ENCODE measurements at places on chromosomes 1 and 21.
A peak's percentile ranks its signal among the peaks of the same experiment; 100 is the strongest.

DNA sequence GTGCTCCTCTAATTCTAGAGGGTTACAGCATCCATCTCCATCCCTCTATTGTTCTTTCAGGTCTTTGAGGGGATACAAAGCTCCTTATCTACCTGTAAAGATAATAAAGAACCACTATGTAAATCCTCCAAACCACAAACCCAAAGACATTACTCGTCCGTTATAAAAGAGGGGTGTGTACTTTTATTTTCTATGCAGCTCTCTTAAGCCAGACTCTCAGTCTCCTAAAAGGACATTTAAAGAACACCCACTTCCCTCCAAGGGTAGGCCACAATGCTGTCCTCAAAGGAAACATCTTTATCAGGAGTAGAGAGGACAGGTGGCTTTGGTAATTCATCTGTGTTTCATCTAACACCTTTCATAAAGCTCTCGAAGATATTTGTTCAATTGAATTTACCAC, 67.9 kb upstream of the DYNLT5 start:
- no peak for DNase-seq

DNA sequence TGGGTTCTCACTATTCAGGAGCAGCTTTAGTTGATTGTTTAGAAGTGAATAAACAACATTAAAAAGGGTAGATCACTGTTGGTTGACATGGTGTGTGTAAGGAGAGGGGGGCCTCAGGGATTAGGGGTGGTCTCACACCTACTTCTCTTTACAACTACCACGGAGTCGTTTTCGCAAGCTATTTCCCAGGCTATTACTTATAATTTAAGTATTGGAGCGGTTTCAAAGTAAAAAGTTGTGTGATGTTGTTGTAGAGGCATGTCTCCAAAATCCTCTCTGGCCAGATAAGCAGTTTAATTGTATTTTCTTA, 1.3 kb downstream of the GPSM2 start:
- no peak for DNase-seq

GRCh38 chr1:70847013-70847412, 200.6 kb downstream of the PTGER3 start:
- DNase-seq: no peak

- no peak for DNase-seq
These were observed 356 bp downstream of the TSPAN1 start for GRCh38 chr1:46175243-46175642.

GRCh38 chr1:54595956-54596498, 27.3 kb downstream of the FAM151A start:
- DNase-seq: no peak

DNA sequence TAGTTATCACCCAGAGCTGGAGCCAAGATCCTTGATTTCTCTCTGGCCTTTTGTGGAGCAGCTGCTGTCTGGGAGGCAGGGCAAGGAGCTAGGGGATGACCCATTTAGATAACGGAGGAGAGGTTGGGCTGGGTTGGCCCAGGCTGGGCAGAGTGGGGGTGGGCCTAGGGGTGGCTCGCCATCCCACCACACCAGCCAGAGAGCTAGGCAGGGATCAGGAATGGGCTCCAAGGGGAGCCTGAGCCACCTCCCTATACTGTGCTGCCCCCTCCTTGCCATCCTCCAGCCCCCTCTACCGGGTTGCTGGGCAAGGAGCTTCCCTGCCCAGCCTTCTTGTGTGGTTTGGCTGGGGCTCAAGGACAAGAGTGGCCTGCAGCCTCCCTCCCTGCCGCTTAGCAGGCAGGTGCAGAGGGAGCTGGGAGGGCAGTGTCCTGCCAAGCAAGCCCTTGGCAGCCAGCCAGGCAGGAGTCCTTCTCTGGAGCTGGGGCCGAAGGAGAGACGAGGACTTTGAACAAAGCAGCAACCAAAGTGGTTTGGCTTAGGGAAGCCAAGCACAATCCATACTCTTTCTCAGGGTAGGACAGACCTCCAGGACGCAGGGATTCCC, 4.1 kb downstream of the NUAK2 start:
- peak; percentile 89 for DNase-seq

- DNase-seq: no peak
These were observed 33.4 kb downstream of the RGS7 start for GRCh38 chr1:241323514-241324195.

- DNase-seq: no peak
These were observed 45.1 kb downstream of the FBXO42 start for GRCh38 chr1:16307222-16307621.

DNA sequence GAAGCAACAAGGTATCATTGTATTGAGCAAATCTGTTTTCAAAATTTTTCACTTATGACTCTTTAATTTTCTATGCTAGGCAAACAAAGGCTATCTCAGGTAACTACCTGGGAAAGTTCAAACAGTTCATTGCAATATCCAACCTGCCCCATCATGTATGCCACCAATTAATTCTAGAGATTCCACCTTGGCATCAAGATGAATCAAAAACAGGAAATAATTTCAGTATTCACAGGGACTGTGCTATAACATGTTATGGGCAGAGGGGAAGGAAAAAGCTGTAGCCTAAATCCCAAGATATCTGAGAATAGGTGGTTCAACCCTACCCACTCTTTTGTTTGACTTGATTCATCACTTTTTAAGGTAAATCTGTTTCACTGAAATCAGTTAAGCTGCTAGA, 67.5 kb upstream of the SH3GLB1 start:
- no peak for DNase-seq

GRCh38 chr1:2336499-2336898, 54.9 kb downstream of the MORN1 start:
- DNase-seq: no peak

GRCh38 chr1:218711884-218712674, 366.9 kb downstream of the TGFB2 start:
- no peak for DNase-seq

- no peak for DNase-seq
These were observed 356.1 kb downstream of the LMO4 start for GRCh38 chr1:87684713-87685205.

GRCh38 chr1:17156108-17156507, 36.9 kb upstream of the PADI2 start:
- DNase-seq: no peak

DNA sequence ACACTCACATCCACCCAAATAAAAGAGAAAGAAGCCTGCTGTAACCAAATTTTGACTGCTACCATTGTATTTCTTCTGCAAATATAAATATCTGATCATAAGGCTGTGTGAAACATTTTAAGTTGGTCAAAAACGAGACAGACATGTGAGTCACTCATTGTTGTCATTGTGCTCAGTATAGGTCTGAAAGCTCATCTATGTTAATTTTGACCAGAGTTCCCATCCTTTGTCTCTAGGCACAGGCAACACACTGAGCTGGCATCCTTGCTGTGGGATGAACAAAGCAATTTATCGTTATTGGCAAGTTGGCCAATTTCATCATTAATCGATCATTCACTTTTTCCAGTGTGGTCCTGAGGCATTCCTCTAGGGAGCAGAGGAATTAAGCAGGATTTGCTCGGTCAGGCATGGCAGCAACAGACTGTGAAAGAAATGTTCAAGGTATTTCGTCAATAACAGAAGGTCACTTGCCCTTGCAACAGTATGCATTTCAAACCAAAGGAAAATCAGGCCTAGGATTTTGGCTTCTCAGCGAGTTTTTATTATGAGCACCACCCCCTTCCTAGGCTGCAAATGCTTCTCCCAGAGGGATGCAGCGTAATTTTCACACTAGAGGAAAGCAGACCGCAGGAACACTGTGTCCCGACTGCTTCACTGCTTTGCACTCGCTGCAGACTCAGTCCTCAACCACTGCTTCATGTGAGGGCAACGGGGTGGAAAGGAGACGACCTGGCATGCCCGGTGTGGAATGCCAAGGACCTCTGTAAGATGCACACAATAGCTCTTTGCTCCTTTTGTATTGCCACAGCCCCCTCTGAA, 87.9 kb upstream of the SMYD2 start:
- no peak for DNase-seq

DNA sequence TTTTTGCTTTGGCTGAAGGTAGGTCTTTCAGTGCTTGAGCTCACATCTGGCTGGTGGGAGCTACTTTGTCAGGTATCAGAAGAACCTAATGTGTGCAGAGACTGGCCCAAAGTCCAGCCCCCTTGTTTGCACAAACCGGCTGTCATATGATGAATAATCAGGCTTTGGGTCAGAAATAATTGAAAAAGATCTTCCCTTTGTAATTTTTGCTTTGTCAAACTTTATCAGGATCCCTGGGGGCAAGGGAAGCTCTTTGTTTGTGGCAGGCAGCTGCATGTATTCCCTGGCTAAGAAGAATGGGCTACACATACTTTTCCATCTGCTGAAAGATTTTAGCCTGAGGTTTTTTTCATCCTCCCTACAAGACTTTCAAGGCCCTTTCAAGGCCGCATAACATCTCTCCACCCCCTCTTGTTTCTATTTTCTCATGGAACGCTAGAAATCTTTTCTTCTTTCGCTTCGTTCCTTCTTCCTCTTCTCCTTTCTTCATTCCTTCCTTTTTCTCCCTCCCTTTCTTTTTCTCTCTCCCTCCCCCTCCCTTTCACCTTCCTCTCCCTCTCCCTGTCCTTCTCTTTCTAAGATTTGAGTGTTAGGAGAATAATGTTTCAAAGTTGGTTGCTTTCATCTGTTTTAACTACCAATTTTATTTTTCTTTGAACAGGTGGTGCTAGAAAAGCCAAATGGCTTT, 25.5 kb downstream of the TUFT1 start:
- DNase-seq: no peak

DNA sequence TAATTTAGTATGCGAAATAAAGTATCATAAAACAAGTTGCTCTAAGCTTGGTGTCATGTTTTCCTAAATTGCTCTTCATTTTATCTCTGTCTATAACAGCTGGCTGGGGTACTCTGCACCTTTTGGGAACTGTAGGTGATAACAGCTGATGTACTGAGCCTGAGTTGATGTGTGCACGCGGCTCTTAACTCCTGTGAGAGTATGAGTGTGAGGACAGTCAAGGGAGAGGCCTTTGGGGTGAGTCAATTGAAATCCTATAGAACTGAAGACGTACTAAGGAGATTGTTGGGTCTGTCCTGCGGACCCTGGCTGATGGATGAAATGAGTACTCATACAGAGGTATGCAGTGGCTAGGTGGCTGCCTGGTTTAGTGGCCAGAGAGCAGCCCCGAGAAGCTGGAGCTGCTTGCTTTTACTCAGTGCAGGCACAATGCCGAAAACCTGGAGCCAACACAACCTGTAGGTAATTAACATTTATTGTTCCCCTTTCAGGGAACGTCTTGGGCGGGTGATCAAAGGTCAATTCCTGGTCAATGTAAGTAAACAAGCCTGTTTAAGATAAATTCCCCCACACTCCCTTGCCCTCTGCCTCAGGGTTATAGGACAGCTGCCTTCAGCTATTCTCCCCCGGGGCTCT, 188.5 kb downstream of the PRDM2 start:
- DNase-seq: no peak

GRCh38 chr1:41784531-41785274, 134.0 kb downstream of the HIVEP3 start:
- DNase-seq: no peak

GRCh38 chr1:68308034-68308433, 75.7 kb upstream of the WLS start:
- DNase-seq: no peak
